ENCODE measurements at places on chromosomes 11 and 22. TPM values are rescaled to one million over a fixed set of nuclear protein-coding genes. Genes with fewer than 3 reads are reported as not detected.

DTX4 gene
- total RNA-seq, result 0.07 TPM

GRCh38 chr22:49333206-49333605 is 494.5 kb downstream of the BRD1 start:
- H3K27me3 ChIP-seq, result peaks cover 6% of the 10 kb centered on the region
- H3K4me3 ChIP-seq, result no peak overlapping the region
- no peak overlapping the region for H3K27ac ChIP-seq
- no peak for DNase-seq
- no peaks in the 10 kb centered on the region for H3K36me3 ChIP-seq

- H3K4me3 ChIP-seq, result no peak overlapping the region
- no peak overlapping the region for H3K27ac ChIP-seq
- no peaks in the 10 kb centered on the region for H3K27me3 ChIP-seq
- peaks cover 14% of the 10 kb centered on the region for H3K4me1 ChIP-seq
- DNase-seq, result no peak
Measured at GRCh38 chr11:88398791-88399570, 61.4 kb upstream of the CTSC start.

GRCh38 chr11:81420668-81421250 is 1312.9 kb downstream of the FAM181B start:
- H3K4me3 ChIP-seq, result no peak overlapping the region
- H3K36me3 ChIP-seq, result no peaks in the 10 kb centered on the region
- no peak for DNase-seq

- H3K4me1 ChIP-seq, result no peaks in the 10 kb centered on the region
- no peaks in the 10 kb centered on the region for H3K36me3 ChIP-seq
- DNase-seq, result no peak
- H3K4me3 ChIP-seq, result no peak overlapping the region
- no peak overlapping the region for H3K27ac ChIP-seq
- peaks cover 11% of the 10 kb centered on the region for H3K27me3 ChIP-seq
Measured at GRCh38 chr11:123853038-123853437, 32.4 kb downstream of the TMEM225 start.

DNA sequence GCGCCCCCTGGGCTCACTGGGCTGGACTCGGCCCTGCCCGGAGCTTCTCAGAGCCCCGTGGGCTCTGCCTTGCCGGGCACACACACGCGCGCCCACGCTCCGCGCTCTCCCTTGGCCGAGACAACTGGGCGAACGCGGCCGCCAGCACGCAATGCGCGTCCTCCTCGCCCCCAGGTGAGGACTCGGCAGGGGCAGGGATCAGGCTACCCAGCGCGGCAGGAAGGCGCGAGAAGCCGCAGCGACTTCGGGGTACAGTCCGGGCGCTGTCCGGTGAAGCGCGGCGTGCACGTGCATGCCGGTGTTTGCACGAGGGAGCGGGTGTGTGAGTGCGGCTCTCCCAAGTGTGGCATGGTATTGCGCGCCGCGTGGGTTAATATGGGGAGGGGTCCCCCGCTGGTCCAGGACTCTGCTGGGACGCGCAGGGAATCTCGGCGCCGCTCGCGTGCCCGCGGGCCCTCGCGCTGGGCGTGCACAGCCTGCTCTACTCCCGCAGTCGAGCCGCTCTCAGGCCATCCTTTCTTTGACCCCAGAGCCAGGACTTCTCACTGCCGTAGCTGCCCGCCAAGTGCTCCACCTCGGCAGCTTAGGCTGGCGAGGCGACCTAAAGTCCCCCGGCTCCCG is 5.4 kb downstream of the WNT7B start:
- H3K27ac ChIP-seq, result no peak overlapping the region
- H3K36me3 ChIP-seq, result no peaks in the 10 kb centered on the region
- H3K4me3 ChIP-seq, result no peak overlapping the region
- peaks cover 6% of the 10 kb centered on the region for H3K4me1 ChIP-seq
- peaks cover 45% of the 10 kb centered on the region for H3K27me3 ChIP-seq

DNA sequence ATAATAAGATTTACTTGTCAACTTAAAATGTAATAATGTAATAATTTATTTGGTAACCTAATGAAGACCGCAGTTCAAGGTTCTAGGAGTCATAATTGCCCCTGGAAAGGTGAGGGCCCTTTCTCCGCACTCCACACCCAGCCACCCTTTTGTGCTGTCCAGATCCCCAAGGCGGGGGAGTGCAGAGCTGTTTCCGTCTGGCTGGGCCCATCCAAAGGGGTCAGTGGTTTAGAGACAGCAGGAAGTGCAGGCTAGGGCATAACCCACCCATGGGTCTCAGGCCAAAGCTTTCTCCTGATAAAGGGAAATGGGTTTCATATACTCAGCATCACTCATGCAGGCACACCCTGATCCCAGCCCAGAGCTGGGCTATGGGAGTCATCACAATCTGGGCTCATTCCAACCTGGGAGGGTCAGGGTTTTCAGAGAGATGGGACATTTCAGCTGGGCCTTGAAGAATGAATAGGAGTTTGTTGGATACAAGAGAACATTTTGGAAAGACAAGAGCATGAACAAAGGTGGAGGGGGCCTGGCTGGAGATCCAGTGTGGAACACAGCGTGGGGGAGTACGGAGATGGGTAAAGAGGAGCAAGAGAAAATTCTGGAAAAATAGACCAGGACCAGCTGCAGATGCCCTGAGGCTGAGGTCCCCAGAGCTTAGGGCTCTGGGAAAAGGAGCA is 432.2 kb downstream of the TBC1D22A start:
- H3K4me1 ChIP-seq, result no peaks in the 10 kb centered on the region
- no peak for DNase-seq
- no peak overlapping the region for H3K27ac ChIP-seq

GRCh38 chr11:65863889-65864705 is 3.9 kb downstream of the MUS81 start:
- H3K27me3 ChIP-seq, result no peaks in the 10 kb centered on the region
- no peak for DNase-seq
- H3K27ac ChIP-seq, result no peak overlapping the region

DNA sequence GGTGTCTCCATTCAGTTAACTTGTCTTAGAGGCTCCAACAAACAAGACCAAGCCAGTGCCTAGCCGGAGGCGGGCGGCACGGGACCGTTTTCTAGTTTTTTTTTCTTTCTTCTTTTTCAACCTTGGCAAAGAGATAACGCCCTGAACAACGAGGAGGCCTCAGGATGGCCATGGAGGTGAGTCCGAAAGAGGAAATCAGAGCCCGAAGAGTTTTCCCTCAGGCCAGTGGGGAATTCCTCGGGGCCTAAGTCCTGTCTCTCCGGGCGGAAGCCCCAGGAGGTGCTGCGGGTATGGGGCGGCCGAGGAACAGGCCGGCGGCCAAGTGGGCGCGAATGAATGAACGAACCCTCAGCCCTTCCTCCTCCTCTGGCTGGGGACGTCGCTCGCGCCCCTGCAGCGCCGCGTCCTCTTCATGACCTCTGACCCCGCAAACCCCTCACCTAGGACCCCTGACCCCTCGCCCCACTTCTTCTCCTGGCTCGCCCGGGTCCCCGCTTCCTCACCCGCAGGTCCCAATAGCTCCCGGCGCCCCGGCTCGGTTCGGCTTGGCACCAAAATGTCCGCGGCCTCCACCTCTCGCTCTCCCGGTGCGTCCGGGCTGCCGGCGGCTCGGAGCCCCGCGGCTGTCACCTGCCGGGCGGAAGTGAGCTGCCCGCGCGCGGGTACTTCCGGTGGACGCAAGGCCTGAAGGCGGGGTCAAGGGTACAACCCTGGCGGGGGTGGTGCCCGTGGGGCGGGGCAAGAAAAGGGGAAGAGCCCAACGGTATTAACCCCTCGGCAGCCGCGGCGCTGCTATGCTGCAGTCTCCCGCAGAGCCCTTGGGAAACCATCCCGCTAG is at the start of gene AP1B1:
TSS of gene AP1B1 (minus strand) at position 650 of the 838 bp plus-strand sequence. CDS start 21,327 bp downstream, outside the sequence.
- DNase-seq, result peak; percentile 97
- H3K27me3 ChIP-seq, result no peaks in the 10 kb centered on the region
- H3K36me3 ChIP-seq, result peaks cover 4% of the 10 kb centered on the region
- H3K4me3 ChIP-seq, result peak within 1 kb of the TSS; percentile 87

GRCh38 chr11:61574611-61575010 is 6.3 kb downstream of the SYT7 start:
- H3K4me1 ChIP-seq, result no peaks in the 10 kb centered on the region
- H3K36me3 ChIP-seq, result no peaks in the 10 kb centered on the region
- no peak for DNase-seq
- peaks cover 24% of the 10 kb centered on the region for H3K27me3 ChIP-seq
- H3K4me3 ChIP-seq, result no peak overlapping the region

- no peaks in the 10 kb centered on the region for H3K36me3 ChIP-seq
- DNase-seq, result no peak
- H3K27ac ChIP-seq, result no peak overlapping the region
- no peak overlapping the region for H3K4me3 ChIP-seq
Measured at GRCh38 chr22:44862981-44863860, 110.8 kb downstream of the ARHGAP8 start.

- no peaks in the 10 kb centered on the region for H3K36me3 ChIP-seq
- no peak for DNase-seq
- no peak overlapping the region for H3K4me3 ChIP-seq
- H3K27me3 ChIP-seq, result peaks cover 14% of the 10 kb centered on the region
- H3K27ac ChIP-seq, result no peak overlapping the region
- no peaks in the 10 kb centered on the region for H3K4me1 ChIP-seq
Measured at GRCh38 chr11:116262370-116262769, 510.4 kb downstream of the BUD13 start.

DNA sequence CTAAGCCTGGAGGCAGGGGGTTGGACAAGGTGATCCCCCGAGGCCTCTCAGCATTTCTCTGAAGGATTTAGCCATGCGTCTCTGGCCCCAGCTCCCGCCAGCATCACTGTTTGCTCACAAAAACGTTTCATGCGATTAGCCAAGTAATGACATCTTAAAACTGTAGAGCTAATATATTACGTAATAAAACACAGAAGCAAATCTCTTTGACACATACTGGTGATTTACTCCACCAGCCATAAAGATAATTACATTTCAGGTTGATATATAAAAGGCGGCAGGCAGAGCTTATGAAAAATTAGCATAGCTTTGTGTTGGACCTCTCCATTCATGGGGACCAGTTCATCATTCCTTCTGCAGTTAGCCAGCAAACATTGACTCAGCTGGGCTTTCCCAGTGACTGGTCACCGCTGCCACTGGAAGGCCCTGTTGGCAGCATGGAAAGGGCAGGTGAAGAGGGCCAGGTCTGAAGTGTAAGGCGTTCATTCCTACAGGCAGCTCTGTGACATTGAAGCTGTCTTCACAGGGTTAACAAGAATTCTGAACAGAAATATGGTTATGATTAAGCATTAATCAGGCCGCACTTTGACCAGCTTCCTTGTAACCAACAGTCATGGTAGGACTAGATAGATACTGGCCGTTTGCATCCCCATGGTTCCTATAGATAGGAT is 150.3 kb downstream of the NECTIN1 start:
- H3K36me3 ChIP-seq, result no peaks in the 10 kb centered on the region
- peaks cover 28% of the 10 kb centered on the region for H3K27me3 ChIP-seq
- no peaks in the 10 kb centered on the region for H3K4me1 ChIP-seq
- no peak overlapping the region for H3K27ac ChIP-seq
- no peak for DNase-seq
- no peak overlapping the region for H3K4me3 ChIP-seq

DNA sequence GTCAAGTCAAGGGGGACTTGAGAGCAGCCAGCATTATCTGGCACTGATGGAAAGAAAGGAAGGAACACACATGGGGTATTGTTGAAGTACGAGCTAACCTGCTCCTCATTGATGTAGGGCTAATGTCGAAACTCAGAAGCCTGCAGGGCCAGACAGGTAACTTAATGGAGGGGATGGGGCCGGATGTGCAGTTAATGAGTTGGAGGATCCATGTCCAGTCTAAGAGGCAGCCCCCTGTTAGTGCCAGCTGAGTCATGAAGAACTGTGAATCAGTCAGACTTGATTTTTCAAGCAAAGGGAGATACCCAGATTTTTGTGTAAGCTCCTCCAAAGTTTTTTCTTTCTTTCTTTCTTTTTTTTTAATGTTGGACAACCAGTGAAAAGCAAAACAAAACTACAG is 65.6 kb downstream of the CECR2 start:
- no peak overlapping the region for H3K27ac ChIP-seq
- H3K4me3 ChIP-seq, result no peak overlapping the region

GRCh38 chr22:35915477-35916013 is 113.1 kb downstream of the RBFOX2 start:
- peaks cover 17% of the 10 kb centered on the region for H3K4me1 ChIP-seq
- no peak for DNase-seq
- peak overlapping the region; percentile 15 for H3K4me3 ChIP-seq
- peaks cover 2% of the 10 kb centered on the region for H3K27me3 ChIP-seq
- H3K36me3 ChIP-seq, result no peaks in the 10 kb centered on the region

- H3K36me3 ChIP-seq, result no peaks in the 10 kb centered on the region
- DNase-seq, result no peak
- H3K27ac ChIP-seq, result no peak overlapping the region
- H3K4me3 ChIP-seq, result no peak overlapping the region
- H3K27me3 ChIP-seq, result no peaks in the 10 kb centered on the region
Measured at GRCh38 chr11:61887839-61888494, 3.4 kb downstream of the FADS3 start.

GRCh38 chr11:60988658-60989057 is 17.2 kb downstream of the CD6 start:
- H3K4me3 ChIP-seq, result peak overlapping the region; percentile 87
- H3K4me1 ChIP-seq, result peaks cover 88% of the 10 kb centered on the region
- peaks cover 73% of the 10 kb centered on the region for H3K36me3 ChIP-seq
- DNase-seq, result peak; percentile 33
- H3K27me3 ChIP-seq, result no peaks in the 10 kb centered on the region

- peaks cover 21% of the 10 kb centered on the region for H3K4me1 ChIP-seq
- no peak for DNase-seq
- H3K36me3 ChIP-seq, result peaks cover 32% of the 10 kb centered on the region
- H3K27me3 ChIP-seq, result no peaks in the 10 kb centered on the region
- no peak overlapping the region for H3K27ac ChIP-seq
Measured at GRCh38 chr11:47244448-47245350, 3.9 kb downstream of the ACP2 start.

GRCh38 chr11:19890308-19890707 is 177.7 kb downstream of the NAV2 start:
- no peaks in the 10 kb centered on the region for H3K36me3 ChIP-seq
- no peak overlapping the region for H3K4me3 ChIP-seq
- DNase-seq, result no peak
- H3K27ac ChIP-seq, result no peak overlapping the region

GRCh38 chr11:74608431-74608830 is 16.0 kb downstream of the POLD3 start:
- no peak overlapping the region for H3K27ac ChIP-seq
- H3K27me3 ChIP-seq, result no peaks in the 10 kb centered on the region
- H3K36me3 ChIP-seq, result peaks cover 43% of the 10 kb centered on the region
- no peak overlapping the region for H3K4me3 ChIP-seq
- peaks cover 2% of the 10 kb centered on the region for H3K4me1 ChIP-seq

DNA sequence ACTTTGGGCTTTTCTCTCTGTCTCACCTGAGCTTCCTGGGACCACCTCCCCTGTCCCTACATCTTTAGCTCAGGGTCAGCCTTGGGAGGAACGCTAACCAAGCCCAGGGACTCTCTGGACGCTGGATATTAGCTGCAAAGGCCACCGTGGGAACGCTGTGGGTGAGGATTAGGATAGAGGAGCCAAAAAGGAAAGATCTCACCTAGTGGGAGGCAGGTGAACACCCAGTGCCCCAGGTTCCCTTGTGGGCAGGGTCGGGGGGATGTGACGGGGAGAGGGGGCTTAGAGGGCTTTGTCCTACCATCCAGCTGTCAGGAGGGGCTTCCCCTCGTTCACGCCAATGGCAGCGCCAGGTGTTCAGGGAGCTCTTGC is 50.2 kb downstream of the LINC01488 start:
- no peak overlapping the region for H3K4me3 ChIP-seq
- no peaks in the 10 kb centered on the region for H3K4me1 ChIP-seq
- H3K27me3 ChIP-seq, result peaks cover 23% of the 10 kb centered on the region
